ENCODE measurements at places on chromosomes 13 and 19.
A peak's percentile ranks its signal among the peaks of the same experiment; 100 is the strongest.

- DNase-seq = no peak
- H3K36me3 ChIP-seq = no peaks in the 10 kb centered on the region
- H3K4me1 ChIP-seq = peaks cover 9% of the 10 kb centered on the region
- no peak overlapping the region for H3K27ac ChIP-seq
Observed at GRCh38 chr13:87677496-87678371, 6.6 kb downstream of the SLITRK5 start.

GRCh38 chr19:44905437-44906160, at the start of gene APOE:
APOE (plus strand) TSS chr19:44905796; CDS start chr19:44906625, 829 bp downstream.
- no peak within 1 kb of the TSS for H3K4me3 ChIP-seq
- peak; percentile 87 for DNase-seq
- H3K27ac ChIP-seq = peak within 1 kb of the TSS; percentile 65
- H3K4me1 ChIP-seq = peaks cover 43% of the 10 kb centered on the region
- no peaks in the 10 kb centered on the region for H3K27me3 ChIP-seq

DNA sequence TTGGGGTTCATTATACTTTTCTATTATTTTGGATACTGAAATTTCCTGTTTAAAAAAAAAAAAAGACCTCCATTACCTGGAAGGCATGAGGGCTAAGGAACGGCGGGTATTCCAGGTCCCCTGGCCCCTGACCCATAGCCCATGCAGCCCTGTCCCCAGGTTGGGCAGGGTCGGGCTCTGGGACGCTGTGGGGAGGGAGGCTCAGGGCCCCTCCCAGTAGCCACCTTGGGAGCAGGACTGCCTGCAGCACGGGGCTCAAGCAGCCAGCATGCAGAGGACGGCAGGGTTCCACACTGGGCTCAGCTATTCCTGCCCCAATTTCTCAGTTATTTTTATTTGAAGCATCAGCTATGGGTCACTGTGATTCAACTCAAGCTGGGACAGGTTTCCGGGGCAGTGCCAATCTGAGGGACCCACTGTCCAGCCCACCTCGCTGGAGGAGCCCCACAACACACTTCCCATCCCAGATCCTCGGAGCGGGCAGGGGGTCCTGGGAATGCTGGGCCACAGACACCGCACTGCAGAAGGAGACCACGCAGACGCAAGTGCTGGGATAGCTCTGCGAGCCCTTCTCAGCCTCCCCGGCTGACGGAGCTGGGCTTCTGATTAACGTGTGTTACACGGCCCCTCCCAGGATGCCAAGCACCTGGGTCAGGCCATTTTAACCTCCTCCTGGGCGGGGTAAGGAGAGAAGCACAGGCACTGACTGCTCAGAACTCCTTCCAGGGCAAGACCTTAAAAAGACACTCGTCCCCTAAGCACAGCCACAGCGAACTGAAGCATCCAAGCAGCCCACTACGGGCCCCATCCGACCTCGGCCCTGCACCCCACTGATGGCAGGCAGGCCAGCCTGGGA, 60.1 kb downstream of the PEPD start:
- no peaks in the 10 kb centered on the region for H3K27me3 ChIP-seq
- no peak overlapping the region for H3K27ac ChIP-seq
- DNase-seq = no peak
- H3K4me1 ChIP-seq = no peaks in the 10 kb centered on the region
- H3K4me3 ChIP-seq = no peak overlapping the region

DNA sequence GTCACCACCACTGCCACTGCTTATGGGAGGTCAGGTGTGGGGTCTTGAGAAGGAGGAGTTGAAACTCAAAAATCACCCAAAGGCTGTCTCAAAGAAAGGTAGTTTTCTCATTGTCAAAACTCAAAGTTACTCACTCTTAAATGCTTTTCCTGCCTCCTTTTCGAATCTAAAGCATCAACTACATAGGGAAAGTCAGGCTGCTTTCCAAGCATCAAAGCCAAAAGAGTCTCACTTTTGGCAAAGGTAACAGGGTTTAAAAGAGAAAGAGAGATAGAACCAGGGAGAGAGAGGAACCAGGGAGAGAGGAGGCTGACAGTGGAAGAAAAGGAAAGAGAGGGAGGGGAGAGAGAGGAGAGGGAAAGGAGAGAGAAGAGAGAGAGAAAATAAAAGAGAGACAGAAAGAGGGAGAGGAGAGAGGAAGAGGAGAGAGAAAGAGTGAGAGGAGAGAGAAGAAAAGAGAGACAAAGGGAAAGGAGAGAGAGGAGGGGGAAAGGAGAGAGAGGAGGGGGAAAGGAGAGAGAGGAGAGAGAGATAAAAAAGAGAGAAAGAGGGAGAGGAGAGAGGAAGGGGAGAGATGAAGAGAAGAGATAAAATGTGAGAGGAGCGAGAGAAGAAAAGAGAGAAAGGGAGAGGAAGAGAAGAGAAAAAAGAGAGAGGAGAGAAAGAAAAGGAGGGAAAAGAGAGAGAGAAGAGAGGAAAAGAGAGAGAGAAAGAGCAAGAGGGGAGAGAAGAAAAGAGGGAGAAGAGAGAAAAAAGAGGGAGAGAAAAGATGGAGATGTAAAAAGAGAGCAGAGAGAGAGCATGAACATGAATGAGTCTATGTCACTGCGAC, 262.0 kb upstream of the TSHZ3 start:
- H3K36me3 ChIP-seq = no peaks in the 10 kb centered on the region
- no peaks in the 10 kb centered on the region for H3K27me3 ChIP-seq
- H3K4me1 ChIP-seq = no peaks in the 10 kb centered on the region
- DNase-seq = no peak

GRCh38 chr13:37747071-37747612, 122.4 kb downstream of the TRPC4 start:
- no peak for DNase-seq
- H3K27me3 ChIP-seq = no peaks in the 10 kb centered on the region
- H3K4me1 ChIP-seq = no peaks in the 10 kb centered on the region
- no peaks in the 10 kb centered on the region for H3K36me3 ChIP-seq

GRCh38 chr13:29878101-29878500, 27.7 kb upstream of the UBL3 start:
- H3K4me1 ChIP-seq = no peaks in the 10 kb centered on the region
- H3K36me3 ChIP-seq = no peaks in the 10 kb centered on the region
- H3K4me3 ChIP-seq = no peak overlapping the region
- DNase-seq = no peak
- H3K27me3 ChIP-seq = no peaks in the 10 kb centered on the region

GRCh38 chr19:359653-359925, 15.0 kb upstream of the MIER2 start:
- H3K4me1 ChIP-seq = no peaks in the 10 kb centered on the region
- no peak overlapping the region for H3K4me3 ChIP-seq
- H3K27me3 ChIP-seq = peaks cover 7% of the 10 kb centered on the region
- no peak overlapping the region for H3K27ac ChIP-seq

- H3K4me3 ChIP-seq = no peak overlapping the region
- H3K27ac ChIP-seq = no peak overlapping the region
- H3K4me1 ChIP-seq = no peaks in the 10 kb centered on the region
- no peaks in the 10 kb centered on the region for H3K27me3 ChIP-seq
- no peak for DNase-seq
- no peaks in the 10 kb centered on the region for H3K36me3 ChIP-seq
Observed at GRCh38 chr13:104900191-104900817, 1635.2 kb downstream of the EFNB2 start.

DNA sequence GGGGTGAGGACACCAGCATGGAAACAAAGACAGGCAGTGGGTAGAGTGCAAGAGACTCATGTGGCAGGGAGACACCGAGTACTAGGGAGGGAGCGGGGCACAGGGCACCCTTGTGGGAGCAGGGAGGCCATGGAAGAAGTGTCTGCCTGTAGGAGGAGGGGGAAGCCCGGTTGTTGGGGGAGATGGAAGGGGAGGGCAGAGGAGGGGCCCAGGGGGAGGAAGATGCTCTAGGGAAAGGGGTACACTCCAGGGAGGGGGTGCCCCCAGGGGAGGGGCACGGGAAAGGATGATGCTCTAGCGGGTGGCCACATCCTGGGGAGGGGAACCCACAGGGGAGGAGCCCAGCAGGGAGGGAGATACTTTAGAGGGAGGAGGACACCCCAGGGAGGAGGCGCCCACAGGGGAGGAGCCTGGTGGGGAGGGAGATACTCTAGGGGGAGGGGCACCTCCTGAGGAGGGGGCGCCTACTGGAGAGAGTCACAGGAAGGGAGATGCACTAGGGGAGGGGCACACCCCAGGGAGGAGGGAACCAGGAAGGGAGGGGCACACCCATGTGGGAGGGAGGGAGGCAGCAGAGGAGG, 24.9 kb downstream of the CPAMD8 start:
- H3K4me3 ChIP-seq = no peak overlapping the region
- H3K27me3 ChIP-seq = no peaks in the 10 kb centered on the region
- no peaks in the 10 kb centered on the region for H3K4me1 ChIP-seq
- H3K36me3 ChIP-seq = no peaks in the 10 kb centered on the region
- no peak for DNase-seq

DNA sequence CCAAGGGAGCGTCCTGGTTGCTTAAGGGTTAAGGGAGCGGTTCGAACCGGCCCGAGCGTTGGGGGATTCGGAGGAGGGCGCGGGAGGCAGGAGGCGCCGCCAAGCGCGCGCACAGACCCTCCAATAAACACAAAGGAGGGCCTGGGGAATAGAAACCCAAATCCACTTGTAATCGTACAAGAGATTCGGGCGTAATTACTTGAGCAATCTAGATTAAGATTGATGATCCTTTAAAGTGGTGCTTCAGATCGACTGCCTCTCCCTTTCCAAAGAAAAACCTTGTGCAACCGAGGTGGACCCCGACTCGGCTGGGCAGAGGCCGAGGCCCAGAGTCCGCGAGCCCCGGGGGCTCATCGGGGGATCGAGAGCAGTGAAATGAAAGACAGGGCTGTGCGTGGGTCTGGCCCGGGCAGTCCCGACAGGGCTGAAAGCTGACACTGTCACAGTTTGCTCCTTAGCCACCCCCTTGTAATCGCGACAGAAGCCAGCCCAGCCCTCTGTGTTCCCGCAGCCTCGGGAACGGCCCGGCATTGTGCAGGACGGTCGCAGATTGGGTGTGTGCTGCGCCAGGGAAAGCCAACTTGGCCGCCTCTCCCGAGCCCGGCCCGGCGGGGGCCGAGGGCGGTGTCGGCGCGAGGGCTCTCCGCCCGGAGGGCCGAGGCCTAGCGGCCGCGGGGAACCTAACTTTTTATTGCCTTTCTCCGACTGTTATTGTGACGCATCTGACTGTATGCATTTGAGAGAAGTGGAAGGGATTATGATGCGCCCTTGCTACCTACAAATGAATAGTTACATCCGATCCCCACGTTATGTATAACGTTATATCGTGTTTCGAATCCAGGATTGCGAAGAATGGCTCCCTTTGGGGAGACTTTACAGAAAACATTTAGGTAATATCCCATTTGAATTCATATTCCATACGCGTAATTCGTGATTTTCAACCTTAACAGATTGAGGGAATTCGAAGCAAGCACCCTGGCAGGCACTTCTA, 5.5 kb downstream of the MAB21L1 start:
- DNase-seq = peak; percentile 16
- H3K27me3 ChIP-seq = no peaks in the 10 kb centered on the region
- H3K27ac ChIP-seq = peak overlapping the region; percentile 68
- peak overlapping the region; percentile 11 for H3K4me3 ChIP-seq
- H3K36me3 ChIP-seq = no peaks in the 10 kb centered on the region

DNA sequence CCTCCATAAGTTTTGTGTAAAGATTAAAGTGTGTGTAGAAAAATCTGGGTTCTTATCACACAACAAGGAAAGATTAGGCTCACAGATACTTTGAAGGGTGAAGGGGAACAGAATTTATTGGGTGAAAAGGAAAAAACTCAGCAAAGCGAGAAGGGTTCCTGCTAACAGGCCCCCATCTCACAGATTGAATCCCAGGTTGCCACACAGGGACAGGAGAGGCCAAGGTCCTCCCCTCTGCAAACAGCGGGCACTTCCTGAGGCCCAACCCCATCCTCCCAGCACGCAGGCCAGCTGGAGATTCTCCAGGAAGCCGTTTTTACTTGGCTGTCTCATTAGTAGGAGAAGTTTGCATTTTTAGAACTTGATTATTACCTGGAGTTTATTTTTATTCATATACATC, 15.2 kb upstream of the ERCC5 start:
- DNase-seq = peak; percentile 58
- peaks cover 14% of the 10 kb centered on the region for H3K36me3 ChIP-seq
- no peaks in the 10 kb centered on the region for H3K4me1 ChIP-seq
- H3K27me3 ChIP-seq = no peaks in the 10 kb centered on the region
- H3K27ac ChIP-seq = no peak overlapping the region

- no peaks in the 10 kb centered on the region for H3K36me3 ChIP-seq
- no peaks in the 10 kb centered on the region for H3K4me1 ChIP-seq
- no peak overlapping the region for H3K4me3 ChIP-seq
- no peaks in the 10 kb centered on the region for H3K27me3 ChIP-seq
Observed at GRCh38 chr19:28519952-28520861, 692.7 kb downstream of the UQCRFS1 start.

GRCh38 chr13:33264620-33264978, 21.0 kb downstream of the STARD13 start:
- H3K36me3 ChIP-seq = no peaks in the 10 kb centered on the region
- no peak overlapping the region for H3K4me3 ChIP-seq
- H3K27ac ChIP-seq = peak overlapping the region; percentile 66
- H3K4me1 ChIP-seq = peaks cover 51% of the 10 kb centered on the region
- DNase-seq = peak; percentile 83

GRCh38 chr13:112711528-112712265, 21.9 kb downstream of the ATP11A start:
- DNase-seq = peak; percentile 95
- H3K4me3 ChIP-seq = no peak overlapping the region
- H3K36me3 ChIP-seq = no peaks in the 10 kb centered on the region
- H3K27me3 ChIP-seq = no peaks in the 10 kb centered on the region

DNA sequence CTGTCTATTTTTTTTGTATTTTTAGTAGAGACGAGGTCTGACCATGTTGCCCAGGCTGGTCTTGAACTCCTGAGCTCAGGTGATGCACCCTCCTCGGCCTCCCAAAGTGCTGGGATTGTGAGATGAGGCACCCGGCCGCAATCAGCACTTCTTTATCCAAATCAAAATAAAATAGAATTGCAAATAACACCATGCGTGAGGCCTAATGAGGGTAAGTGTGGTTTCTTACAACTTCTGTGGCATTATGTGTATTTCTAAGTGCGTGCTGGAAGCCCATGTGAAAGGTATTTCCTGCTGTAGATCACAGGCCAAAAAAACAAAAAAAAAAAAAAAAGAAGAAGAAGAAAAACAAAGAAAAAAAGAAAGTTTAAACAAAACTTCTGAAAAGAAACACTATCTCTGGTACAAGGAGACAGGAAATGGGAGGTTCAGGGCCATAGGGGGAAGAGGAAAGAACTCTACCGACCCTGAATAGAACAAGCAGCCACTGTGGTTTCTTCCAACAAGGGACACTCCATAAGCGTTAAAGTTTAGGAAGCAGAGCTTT, 3.0 kb upstream of the GRAMD1A start:
- H3K27ac ChIP-seq = peak overlapping the region; percentile 38
- no peak for DNase-seq
- no peaks in the 10 kb centered on the region for H3K36me3 ChIP-seq
- H3K4me3 ChIP-seq = no peak overlapping the region
- H3K27me3 ChIP-seq = no peaks in the 10 kb centered on the region

GRCh38 chr19:45645631-45646344, 6.6 kb upstream of the EML2 start:
- H3K27ac ChIP-seq = no peak overlapping the region
- no peaks in the 10 kb centered on the region for H3K36me3 ChIP-seq
- no peaks in the 10 kb centered on the region for H3K27me3 ChIP-seq
- H3K4me1 ChIP-seq = peaks cover 23% of the 10 kb centered on the region
- DNase-seq = peak; percentile 71

All from adrenal gland (tissue), 19 donors.